ENCODE measurements at places on chromosomes 5 and 9.
A peak's percentile ranks its signal among the peaks of the same experiment; 100 is the strongest.

DNA sequence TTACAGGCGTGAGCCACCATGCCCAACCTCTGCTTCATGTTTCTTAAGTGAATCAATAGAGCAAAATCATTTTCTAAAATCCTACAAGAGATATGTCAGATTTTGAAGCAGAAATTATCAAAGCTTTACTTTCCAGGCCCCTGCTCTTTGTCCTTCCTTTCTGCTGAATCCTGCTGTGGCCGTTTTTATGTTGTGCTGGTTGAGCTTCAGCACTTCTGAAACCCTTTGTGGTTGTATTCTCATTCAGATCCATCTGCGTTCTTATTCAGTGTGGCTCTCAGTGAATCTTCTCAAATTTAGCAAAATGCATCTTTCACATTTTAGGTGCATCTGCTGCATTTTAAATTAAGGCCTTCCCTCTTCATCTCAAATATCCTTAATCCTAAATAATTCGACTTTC lies 26.0 kb downstream of the JMY start:
- no peak for DNase-seq

DNA sequence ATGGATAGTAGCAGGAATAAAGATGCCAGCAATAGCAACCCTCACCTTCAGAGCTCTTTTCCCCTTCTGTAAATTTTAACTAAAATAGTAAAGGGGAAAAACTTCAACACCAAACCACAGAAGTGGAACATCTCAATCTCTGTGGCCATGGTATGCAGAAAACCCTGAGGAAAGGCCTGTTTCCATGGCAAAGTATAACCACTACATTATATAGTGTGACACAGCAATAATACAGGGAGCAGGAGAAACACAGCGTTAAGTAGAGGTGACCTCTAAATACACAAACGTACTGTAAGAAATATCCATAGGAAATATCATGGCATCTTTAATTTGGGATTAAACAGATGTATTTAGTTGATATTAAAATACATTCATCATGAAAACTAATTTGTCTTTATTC lies 106.4 kb downstream of the SLC24A2 start:
- no peak for DNase-seq

- DNase-seq, result no peak
These were observed 27.3 kb upstream of the IL17B start for GRCh38 chr5:149406203-149406978.

DNA sequence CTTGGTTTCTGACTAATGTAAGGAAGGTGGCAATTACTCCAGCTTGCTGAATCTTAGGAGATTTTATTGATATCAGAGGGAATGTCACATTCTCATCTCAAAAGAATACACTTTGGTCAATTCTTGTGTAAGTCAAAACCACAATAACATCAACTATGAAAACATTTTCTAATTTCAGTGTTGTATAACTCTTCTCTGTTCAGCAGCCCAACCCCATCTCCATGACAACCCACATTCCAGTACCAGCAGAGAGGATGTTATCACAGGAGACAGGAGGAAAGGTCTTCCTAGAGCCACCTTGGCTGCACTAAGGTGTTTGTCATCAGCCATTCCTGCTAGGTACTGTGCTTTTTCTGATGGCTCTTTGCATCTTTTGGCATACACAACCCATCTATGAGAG lies 529.1 kb upstream of the BRINP1 start:
- DNase-seq, result peak; percentile 73

- DNase-seq, result no peak
These were observed 62.4 kb downstream of the MFAP3 start for GRCh38 chr5:154101184-154101583.

- no peak for DNase-seq
These were observed 32.9 kb upstream of the ALDH1A1 start for GRCh38 chr9:72985746-72986145.

- DNase-seq, result no peak
These were observed 690.4 kb upstream of the MEF2C start for GRCh38 chr5:89573345-89573744.

DNA sequence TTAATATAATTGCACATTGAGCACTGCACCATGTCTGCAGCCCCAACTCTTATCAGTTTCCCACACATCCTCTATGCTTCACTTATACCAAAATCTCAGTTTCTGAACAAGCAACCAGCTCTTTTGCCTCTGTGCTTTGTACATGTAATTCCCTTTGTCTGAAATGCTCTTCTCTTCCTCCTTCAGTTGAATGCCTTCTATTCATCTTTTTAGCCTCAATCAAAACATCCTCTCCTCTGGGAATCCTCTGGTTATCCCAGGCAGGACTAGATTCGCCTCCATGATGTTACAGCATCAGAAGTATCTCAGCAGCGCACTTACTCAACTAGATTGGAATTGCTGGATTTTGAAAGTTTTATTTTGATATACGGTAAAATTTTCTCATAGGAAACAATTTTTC lies 143.3 kb downstream of the GAS1 start:
- DNase-seq, result peak; percentile 18

DNA sequence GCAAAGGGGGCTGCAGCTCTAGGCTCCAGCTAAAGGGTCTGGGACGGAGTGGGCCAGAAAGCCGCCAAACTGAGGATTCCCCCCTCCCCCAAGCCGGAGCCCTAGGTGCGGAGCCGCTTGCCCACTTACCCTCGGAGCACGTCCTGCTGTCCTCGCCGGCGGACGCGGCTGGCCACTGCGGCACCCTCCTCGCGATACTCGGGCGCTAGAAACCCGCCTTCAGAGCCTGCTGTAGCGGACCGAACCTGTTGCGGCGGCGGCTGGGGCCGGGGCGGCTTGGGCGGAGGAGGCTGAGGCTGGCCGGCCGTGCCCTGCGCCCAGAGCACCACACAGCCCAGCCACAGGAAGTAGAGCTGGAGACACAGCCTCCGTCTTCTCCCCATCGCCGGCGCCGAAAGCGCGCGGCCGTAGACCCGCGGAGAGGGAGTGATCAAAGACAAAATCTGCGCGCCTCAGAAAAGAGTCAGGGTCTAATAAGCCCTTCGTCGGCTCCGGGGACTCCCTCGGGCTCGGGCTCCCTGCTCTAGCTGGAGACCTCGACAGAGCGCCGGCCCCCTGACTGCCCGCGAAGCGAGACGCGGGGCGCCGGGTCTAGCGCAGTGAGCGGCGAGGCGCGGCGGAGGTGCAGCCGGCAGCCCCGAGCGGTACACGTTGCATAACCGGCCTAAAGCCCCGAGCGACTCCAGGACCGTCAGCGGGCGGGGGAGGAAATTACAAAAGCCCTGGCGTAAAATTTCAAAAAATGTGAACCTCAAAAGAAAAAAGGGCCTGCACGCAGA lies 635 bp downstream of the FBN2 start:
- peak; percentile 63 for DNase-seq

DNA sequence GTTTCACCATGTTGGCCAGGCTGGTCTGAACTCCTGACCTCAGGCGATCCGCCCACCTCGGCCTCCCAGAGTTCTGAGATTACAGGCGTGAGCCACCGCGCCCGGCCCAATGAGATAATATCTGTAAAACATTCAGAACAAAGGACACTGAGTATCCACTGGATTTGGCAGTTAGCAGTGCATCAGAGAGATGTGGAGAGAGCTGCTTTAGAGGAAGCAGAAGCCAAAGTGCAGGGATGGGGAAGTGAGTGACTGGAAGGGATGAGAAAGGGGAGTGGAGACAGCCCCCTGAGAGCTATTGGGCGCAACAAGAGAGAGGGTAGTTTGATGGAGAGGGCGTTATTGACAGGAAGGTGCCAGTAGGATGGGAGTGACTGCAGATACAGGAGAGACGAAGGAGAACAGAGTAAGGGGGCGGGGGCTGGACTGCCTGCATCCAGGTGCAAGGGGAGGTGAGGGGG lies 157.5 kb upstream of the SHB start:
- peak; percentile 89 for DNase-seq

- DNase-seq, result no peak
These were observed 36.4 kb upstream of the DAPK1 start for GRCh38 chr9:87461256-87461655.

GRCh38 chr9:2228132-2228531 lies 213.0 kb downstream of the SMARCA2 start:
- no peak for DNase-seq

DNA sequence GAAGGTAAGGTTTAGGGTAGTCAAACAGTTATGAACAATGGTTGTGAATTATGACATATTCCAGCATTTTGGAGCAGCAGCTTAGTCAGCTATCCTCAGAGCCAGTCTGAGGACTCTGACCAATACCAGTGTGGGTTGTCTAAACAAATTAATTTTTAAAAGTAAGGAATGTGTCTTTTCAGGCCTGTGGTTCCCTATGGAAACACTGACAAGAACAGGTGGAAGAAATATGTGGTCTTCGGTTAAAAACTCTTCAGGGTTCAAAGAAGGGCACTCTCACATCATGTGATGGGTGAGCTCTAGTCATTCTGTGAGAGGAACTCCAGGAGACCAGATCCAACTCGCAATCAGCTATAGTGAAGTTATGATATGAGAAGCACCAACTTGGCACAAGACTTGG lies 33.5 kb upstream of the ALDOB start:
- DNase-seq, result no peak

DNA sequence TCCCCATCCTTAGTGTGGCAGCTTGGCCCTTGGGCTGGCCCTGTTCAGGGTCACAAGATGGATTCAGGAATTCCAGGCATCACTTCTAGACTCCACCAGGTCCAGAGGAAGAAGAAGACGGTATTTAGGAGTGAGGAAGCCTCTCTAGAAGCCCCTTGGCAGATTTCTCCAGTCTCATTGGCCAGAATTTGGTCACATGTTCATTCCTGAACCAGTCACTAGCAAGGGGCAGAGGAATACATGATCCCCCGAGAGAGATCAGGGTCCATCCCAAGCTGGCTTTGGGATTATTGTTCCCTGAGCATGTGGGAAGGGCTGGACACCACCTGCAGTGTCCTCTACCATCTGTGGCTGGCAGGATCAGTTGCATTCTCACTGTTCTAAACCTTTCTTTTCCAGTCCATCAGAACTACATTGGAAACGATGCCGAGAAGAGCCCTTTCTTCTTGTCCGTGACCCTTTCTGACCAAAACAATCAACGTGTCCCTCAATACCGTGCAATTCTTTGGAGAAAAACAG lies 48.5 kb downstream of the GARNL3 start:
- no peak for DNase-seq

- DNase-seq, result peak; percentile 34
These were observed 60.6 kb downstream of the TMEM174 start for GRCh38 chr5:73233461-73234203.

DNA sequence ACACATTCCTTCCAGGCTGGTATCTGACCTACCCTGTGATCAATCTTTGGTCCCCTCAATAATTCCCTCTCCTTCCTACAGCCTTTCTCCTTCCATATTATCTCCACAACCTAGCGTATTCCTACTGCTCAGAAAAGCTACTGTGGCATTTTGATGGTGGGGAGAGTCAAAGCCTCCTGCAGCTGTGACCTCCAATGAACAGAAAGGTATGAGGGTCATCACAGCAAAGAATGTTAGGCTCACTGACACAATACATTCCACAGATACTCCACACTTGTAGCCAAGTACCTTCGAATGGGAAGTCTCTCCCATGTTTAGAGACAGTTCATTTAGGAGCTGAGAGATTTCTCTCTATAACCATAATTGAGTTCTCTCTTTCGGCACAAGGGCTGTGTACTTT lies 5.9 kb downstream of the FBN2 start:
- no peak for DNase-seq

DNA sequence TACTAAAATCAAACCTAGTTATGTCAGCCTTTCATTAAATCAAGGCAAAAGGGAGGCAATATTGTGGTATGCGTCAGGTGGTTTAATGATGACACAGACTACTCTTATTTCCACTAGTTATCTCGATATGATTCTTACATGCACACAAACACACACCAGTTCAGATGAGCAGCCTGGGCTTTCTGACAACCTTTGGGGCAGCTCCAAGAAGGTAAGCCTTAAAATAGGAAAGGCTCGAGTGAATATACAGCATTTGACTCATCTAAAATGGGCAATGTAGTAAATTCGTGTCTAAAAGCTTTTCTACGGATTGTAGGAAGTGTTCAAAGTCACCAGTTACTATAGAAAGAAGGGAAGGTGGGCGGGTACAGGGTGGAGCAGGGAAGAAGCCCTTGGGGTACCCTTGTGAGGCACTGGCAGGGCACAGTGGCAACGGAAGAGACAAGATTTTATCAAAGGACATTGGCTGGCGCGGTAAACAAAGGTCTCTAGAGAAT lies 1.9 kb downstream of the ANKH start:
- DNase-seq, result no peak

- DNase-seq, result no peak
These were observed 177.3 kb upstream of the C9orf72 start for GRCh38 chr9:27750566-27750965.

DNA sequence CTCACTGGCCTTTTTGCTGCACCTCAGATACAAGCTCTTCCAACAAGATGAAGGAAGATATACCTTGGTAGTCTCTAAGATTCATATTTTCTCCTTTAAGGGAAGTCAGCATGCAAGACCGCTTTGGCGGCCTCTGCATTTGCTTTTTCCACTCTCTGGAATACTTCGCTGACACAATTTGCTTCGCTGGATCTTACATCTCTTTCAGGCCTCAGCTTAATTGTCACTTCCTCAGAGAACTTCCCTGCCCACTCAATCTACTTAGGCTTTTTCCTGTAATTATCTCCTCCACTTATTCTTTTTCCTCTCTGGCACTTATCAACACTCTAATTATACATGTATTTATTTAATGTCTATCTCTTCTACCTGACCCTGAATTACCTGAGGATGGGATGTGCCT lies 1131.1 kb upstream of the WWC1 start:
- DNase-seq, result no peak

GRCh38 chr9:90523958-90524357 lies 118.7 kb downstream of the DIRAS2 start:
- DNase-seq, result peak; percentile 17

- peak; percentile 52 for DNase-seq
These were observed 87.4 kb downstream of the THBS4 start for GRCh38 chr5:80122579-80122978.

GRCh38 chr9:121921444-121921843 lies 171.7 kb downstream of the TTLL11 start:
- DNase-seq, result no peak

GRCh38 chr5:148839960-148840359 lies 13.5 kb downstream of the ADRB2 start:
- DNase-seq, result no peak

- DNase-seq, result no peak
These were observed 159.0 kb downstream of the HACD4 start for GRCh38 chr9:20872340-20872977.

DNA sequence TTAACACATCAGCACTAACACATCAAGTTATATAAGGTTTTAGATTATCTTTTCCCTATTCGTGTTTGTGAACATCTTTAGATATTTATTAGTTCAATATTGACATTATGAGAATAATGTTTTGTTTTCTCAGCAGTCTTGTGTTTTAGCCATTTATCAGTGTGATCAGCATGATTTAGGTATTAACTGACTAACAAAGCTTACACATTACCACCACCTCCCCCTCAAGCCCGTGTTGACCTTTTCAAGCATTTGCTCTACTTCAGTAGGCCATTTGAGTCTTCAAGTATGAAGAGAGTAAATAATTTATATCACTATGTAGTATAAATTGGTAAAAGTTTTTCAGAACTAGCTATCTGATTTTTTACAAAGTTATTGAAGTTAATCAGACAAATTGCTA lies 6.9 kb downstream of the PBX3 start:
- no peak for DNase-seq

GRCh38 chr5:151414536-151414935 lies 32.9 kb upstream of the SLC36A1 start:
- no peak for DNase-seq
